ENCODE measurements at places on chromosomes 5 and 9.

GRCh38 chr5:65032250-65032649 lies 263.5 kb downstream of the CWC27 start:
- DNase-seq: no peak

- no peak for DNase-seq
These were observed 26.9 kb downstream of the EGFLAM start for GRCh38 chr5:38285226-38285625.

GRCh38 chr5:132281856-132282614 lies 12.2 kb upstream of the SLC22A4 start:
- DNase-seq: no peak

- DNase-seq: no peak
These were observed 34.8 kb upstream of the EFNA5 start for GRCh38 chr5:107705402-107706014.

DNA sequence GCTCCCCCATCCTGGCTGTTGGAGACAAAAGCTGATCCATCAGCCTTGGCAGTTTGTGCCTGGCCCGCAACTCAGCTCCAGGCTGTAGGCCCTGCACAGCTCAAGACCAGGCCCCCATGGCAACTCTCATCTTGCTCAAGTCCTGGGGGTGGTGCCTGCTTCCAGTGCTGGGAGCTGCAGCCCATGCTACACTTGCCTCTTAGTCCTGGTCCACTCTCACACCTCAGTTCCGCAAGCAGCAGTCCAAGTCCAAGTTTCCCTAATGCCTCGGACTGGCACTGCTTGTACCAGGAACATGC lies 14.2 kb downstream of the AHRR start:
- no peak for DNase-seq

- DNase-seq: no peak
These were observed 491.2 kb upstream of the TLE4 start for GRCh38 chr9:79080536-79080935.

- DNase-seq: no peak
These were observed 10.8 kb downstream of the UBE2D2 start for GRCh38 chr5:139571966-139572365.

- DNase-seq: no peak
These were observed 101.0 kb downstream of the KCNT1 start for GRCh38 chr9:135802876-135803419.

DNA sequence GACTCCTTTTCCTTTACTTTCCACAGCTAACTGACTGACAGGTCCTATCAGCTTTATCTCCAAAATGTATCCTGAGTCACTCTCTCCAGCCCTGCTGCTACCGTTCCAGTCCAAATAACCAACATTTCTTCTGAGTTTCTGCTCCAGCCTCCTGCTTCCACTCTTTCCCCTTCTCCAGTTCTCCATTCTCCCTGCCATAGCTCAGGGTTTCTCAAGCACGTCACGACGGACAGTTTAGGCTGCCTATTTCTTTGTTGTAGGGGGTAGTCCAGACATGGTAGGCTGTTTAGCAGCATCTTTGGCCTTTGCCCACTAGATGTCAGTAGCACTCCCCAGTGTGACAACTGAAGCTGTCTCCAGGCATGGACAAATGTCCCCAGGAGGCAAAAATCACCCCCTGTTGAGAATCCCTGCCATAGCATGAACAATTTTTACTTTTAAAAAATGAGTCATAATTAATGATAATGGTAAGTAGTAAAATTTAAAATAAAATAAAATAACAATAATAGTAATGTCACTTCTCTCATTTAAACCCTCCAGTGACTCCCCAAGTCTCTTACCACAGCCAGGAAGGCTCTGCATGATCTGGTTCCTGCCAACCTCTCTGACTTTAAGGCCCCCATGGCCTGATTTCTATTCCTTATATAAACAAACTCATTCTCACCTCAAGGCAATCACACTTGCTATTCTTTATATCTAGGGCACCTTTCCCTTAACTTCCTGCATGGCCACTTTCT lies 105.4 kb upstream of the FER start:
- DNase-seq: peak; percentile 68

- no peak for DNase-seq
These were observed 67.5 kb upstream of the S1PR3 start for GRCh38 chr9:88923653-88924288.

DNA sequence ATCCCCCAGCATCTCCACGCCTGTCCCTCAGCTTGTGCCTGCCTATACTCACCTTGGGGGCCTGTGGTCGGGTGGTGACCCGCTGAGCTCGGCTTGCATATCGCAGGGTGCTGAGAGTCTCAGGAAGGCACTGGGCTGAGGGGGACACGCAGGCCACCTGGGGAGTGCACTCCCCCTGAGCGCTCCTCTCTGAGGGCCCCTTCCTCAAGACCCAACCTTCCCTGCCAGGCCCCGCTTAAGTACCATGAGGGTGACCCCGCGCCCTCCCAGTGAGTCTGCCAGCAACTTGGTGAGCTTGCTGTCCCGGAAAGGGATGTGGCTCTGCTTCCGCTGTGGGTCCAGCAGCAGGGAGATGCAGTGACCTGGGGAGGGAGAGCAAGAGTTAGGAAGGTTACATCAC lies 4.1 kb downstream of the KIF12 start:
- DNase-seq: no peak

GRCh38 chr5:178230879-178231538 lies 1.6 kb downstream of the PHYKPL start:
- no peak for DNase-seq

DNA sequence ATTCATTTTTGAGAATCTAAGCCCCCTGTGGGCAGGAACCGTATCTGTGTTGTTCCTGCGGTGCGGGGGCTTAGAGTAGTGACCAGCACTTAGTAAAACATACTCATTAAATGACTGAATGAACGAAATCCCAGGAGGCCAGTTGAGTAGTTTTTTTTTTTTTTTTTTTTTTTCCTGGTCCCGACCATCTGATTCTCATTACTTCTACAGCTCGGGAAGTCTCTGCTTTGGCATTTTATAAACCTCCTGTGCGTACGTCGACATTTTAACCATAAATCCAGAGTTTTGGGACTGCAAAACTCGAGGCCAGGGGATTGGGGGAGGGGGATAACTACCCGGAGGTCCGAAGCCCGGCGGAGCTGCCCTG lies 31.5 kb upstream of the SPRY4 start:
- DNase-seq: no peak

GRCh38 chr5:169778622-169779596 lies 141.8 kb downstream of the DOCK2 start:
- no peak for DNase-seq

DNA sequence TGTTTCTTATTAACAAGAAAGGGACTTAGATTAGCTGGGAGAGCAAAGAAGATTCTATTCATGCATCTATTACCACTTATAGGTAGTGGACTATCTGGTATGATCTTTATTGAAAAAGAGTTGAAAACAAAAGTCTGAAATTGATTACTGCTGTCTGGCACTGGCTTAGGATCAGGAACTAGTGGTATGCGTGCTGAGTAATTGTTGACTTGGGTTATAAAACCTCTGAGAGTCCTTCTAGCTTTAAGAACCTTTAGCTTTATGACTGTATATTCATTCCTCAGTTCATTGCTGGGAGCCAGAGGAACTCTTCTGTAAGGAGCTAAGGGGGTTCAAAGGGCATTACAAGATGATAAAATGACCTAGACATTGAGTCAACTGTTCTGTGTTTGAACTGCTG lies 7.6 kb downstream of the SLC1A1 start:
- no peak for DNase-seq

- DNase-seq: no peak
These were observed 370.9 kb upstream of the WWC1 start for GRCh38 chr5:167920589-167920988.

- DNase-seq: no peak
These were observed 12.1 kb upstream of the BTNL3 start for GRCh38 chr5:180976518-180976917.

DNA sequence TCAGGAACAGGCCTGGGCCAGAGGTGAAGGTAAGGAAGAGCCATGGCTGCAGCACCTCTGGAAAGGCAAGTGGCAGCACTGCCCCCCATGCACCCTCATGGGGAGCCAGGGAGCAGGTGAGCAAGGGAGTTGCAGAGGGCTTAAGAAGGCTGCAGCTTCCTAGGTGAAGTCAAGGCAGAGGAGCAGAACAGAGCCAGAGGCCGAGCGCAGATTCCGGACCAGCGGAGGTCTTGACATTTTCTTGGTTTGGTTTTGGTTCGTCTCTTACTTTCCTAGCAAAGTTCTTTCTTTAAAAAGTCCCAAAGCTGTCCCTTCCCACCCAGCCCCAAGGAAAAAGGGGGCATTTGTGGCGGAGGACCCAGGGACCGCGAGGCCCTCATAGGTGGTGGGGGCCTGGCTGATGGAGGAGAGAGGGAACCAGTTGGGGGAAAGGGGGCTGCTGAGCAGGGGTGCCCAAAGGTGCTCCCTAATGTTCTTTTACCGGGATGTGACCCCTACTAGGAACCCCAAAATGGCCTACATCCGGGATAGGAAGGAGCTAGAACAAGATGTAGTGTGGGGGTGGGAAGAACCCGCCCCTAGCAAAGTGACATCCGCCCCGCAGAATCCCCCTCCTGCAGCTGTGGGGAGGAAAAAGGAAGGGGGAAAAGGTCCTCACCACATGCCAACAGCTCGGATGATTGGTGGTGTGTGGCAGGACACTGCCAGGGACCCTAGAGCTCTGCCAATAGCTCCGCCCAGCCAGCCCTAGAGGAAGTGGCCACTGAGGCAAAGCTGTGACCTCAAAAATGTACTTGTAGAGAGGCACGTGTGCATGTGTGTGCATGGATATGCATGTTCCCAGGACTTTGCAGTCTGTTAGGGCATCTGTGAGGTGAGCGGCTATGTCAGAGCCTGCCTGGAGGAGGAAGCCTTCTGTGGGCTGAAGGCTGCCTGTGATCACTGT lies 914 bp upstream of the CD72 start:
- DNase-seq: peak; percentile 33

DNA sequence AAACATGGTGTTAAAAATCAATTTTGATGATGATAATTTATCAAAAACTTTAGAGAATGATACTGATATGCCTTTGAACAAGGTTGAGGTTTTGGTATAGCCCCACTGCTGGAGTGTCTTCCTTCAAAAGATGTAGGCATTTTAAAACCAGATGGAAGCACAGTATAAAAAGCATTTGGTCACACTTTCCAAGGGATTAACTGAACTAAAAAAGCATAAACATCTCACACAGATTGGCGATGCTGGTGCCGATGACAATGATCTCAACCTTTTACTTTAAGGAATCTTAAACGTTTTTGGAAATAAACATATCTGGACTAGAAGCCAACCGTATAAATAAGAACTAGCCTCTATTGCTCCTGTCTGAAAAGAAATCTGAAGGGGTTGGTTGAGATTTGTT lies 488.4 kb downstream of the ENC1 start:
- no peak for DNase-seq

DNA sequence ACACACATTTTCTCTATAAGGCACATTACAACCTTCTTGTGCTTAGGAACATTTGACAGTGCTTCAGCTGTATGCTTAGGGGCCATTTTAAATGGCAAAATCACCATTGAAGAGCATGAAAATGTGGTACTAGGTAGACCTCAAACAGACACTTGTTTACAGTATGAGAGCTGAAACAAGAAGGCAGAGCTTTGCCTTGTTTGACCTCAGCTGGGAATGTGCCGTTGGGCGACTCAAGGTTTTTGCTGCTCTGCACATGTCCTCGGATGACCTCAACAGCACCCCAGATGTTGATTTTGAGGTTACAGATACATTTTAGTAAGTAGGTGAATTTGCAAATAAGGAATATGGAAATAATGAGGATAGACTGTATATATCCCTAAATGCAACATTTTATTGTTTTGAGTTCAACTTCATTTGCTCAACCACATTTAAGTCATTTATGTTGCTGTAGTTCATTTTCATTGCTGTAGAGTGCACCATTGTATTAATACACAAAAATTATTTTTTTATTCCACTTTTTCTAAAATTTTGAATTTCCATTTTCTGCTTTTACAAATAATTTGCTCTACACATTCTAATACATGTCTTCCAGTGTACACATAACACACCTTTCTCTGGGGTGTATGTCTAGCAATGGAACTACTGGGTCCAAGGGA lies 206.8 kb downstream of the NR3C1 start:
- DNase-seq: no peak

GRCh38 chr9:134730761-134731496 lies 89.3 kb downstream of the COL5A1 start:
- DNase-seq: no peak

Data from CD4-positive, alpha-beta T cell (primary cell).